ENCODE measurements at places on chromosomes 3 and 15.

DNA sequence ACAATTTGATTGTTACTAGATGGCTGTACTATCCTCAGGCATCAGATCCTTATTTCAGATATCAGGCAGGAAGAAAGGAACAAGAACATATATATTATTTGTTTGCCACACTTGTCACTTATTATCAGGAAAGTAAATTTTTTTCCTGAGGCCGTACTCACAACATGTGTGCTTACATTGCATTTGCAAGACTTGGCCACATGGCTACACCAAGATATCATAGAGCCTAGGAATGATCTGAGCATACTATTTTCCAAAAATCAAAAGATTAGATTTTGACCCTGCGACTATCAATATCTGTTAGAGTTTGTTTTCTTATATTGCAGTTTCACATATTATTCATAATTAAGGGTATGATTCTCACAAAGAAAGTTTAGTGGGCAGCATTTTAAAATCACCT, 426.2 kb upstream of the BCHE start:
- no peak for DNase-seq

- no peak for DNase-seq
Observed at GRCh38 chr15:60460931-60461330, 18.0 kb downstream of the ICE2 start.

GRCh38 chr3:73637042-73637441, 12.3 kb upstream of the PDZRN3 start:
- no peak for DNase-seq

DNA sequence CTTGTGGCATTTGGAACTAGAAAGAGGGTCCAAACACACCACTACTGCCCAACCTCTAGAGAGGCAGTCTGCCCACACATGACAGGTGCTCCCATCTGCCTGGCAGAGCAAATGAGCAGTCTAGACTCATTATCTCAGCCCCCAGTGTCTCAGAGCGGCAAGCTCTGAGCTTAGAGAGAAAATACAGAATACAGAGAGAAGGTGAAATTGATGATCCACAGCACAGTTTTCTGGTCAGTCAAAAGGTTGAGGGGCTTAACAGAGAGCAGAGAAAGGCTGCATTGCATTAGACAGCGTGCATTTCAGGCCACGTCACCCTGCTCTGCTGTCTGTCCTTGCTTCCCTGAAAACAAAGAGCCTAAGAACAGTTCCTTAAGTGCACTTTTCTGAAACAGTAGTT, 135.1 kb downstream of the KCNMB2 start:
- no peak for DNase-seq

- DNase-seq: no peak
Observed at GRCh38 chr15:71114887-71115566, at the start of gene THSD4. TSS of gene THSD4 (plus strand) at chr15:71115471.

- no peak for DNase-seq
Observed at GRCh38 chr3:170275832-170276231, 53.6 kb downstream of the PRKCI start.

- DNase-seq: no peak
Observed at GRCh38 chr3:128804017-128804810, 75.2 kb upstream of the ACAD9 start.

- DNase-seq: peak; percentile 8
Observed at GRCh38 chr15:61527836-61528580, 298.9 kb upstream of the RORA start.

DNA sequence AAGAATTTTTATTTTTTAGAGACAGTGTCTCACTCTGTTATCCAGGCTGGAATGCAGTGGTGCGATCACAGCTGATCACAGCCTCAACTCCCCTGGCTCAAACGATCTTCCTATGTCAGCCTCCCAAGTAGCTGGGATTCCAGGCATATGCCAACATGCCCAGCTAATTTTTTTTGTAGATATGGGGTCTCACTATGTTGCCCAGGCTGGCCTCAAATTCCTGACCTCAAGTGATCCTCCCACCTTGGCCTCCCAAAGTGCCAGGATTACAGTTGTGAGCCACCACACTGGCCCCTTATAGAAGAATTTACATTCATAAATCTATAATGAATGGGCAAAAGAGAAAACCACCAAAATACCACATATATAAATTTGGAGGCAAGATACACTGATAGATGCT, 15.2 kb downstream of the SENP7 start:
- DNase-seq: no peak

GRCh38 chr15:78212008-78212407, 22.4 kb downstream of the ACSBG1 start:
- DNase-seq: no peak

- DNase-seq: no peak
Observed at GRCh38 chr15:71373917-71374316, 258.6 kb downstream of the THSD4 start.

GRCh38 chr3:131739211-131739610, 236.4 kb upstream of the MRPL3 start:
- DNase-seq: no peak

DNA sequence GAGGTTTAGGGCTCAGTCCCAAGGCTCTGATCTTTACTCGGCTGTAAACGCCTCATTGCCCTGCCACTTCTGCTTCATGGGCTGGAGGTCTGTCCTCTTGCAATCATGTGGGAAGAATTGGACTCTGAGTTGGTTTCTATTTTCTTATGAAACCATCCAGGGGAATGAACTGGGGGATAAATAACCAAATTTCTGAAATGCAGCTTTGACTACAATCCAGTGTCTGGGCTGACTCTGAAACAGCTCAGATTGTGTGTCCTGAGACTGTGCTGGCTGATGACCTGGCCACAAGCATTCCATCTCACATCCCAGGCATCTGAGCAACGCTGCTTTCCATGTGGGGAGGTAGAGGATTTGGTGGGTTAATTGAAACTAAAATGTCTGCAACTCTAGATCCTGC, 71.0 kb upstream of the GALNT15 start:
- no peak for DNase-seq

DNA sequence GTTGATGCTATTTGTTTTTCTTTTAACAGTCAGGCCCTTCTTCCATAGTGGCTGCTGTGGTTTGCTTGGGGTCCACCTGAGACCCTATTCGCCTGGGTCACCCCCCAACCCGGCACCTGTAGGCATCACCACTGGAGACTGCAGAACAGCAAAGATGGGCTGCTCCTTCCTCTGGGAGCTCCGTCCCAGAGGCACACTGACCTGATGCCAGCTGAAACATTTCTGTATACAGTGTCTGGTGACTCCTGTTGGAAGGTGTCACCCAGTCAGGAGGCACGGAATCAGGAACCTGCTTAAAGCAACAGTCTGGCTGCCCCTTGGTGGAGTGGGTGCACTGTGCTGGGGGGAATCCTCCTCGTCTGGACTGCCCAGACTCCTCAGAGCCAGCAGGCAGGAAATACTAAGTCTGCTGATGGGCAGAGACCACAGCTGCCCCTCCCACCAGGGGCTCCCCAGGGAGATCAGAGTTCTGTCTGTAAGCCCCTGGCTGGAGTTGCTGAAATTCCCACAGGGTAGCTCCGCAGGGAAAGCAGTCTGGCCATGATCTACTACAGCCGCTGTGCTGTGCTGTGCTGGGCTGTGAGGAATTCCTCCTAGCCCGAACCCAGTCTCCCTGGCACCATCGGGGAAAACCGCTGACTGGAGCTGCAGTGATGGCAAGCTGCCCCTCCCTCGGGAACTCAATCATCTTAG, 248.2 kb downstream of the TBC1D5 start:
- DNase-seq: no peak

- no peak for DNase-seq
Observed at GRCh38 chr3:58691997-58692396, 25.4 kb upstream of the FAM3D start.

DNA sequence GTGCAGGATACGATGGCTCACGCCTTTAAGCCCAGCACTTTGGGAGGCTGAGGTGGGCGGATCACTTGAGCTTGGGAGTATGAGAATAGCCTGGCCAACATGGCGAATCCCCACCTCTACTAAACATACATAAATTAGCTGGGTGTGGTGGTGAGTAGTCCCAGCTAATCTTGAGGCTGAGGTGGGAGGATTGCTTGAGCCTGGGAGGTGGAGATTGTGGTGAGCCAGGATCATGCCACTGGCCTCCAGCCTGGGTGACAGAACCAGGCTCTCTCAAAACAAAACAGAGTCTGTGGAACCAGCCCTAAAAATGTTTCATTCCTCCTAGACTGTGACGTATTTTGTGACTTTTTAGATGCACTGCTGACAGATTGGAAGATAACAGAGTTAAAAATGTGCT, 34.3 kb upstream of the RAD51 start:
- DNase-seq: no peak

- no peak for DNase-seq
Observed at GRCh38 chr15:70610541-70610940, 152.8 kb downstream of the UACA start.

DNA sequence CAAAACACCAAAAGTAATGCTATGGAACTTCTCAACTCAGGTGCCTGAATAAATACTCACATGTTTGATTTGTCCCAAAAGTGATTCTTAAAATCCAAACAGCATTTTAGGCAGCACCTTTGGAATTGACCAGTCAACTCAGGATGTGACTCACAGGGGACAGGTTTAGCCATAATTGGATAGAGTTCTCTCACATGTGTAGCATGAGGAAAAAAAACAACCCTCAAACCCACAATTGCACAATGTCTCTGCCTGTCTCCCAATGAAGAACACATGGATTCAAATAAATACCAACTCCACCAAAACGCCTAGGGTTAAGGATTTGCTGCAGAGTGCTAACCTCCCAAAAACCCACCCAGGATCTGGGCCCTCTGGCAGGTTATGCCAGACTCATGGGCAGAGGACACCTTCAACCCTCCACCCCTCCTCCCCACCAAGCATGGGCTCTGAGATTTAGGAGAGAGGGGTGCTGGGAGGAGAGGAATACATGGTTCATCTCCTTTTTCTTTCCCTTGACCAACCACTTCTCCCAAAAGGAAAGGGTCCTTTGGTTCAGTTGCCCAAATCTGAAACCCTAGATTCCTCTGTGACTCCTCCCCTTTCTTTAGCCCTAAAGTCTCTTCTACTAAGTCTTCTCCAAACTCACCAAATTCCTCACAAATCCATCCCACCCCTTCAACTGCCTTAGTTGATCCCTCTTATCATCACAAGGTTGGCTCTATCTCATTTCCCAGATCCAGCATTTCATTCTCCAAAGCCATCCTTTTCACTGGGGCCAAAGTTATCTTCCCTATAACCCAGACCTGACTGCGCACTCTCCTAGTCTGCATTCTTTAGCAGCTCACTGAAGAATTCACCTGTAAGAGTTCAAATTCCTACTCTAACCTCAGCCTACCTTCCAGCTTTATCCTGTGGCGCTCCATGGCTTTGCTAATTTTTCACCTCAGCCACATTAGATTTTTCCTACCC, 7.7 kb downstream of the RYK start:
- DNase-seq: no peak

- DNase-seq: no peak
Observed at GRCh38 chr3:14274999-14275961, 96.7 kb downstream of the LSM3 start.

- no peak for DNase-seq
Observed at GRCh38 chr3:98972720-98973119, 71.2 kb upstream of the DCBLD2 start.

DNA sequence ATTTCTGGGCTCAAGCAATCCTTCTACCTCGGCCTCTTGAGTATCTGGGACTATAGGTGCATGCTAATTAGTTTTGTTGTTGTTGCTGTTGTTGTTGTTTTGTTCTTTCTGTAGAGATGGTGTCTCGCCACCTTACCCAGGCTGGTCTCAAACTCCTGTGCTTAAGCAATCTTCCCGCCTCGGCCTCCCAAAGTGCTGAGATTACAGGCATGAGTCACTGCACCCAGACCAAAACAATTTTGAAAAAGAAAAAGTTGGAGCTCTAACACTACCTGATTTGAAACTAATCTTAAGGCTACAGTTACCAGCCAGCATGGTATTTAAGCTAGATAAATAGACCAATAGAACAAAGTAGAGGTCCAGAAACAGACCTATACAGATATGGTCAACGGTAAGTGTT, 29.8 kb downstream of the KPNA1 start:
- DNase-seq: no peak

DNA sequence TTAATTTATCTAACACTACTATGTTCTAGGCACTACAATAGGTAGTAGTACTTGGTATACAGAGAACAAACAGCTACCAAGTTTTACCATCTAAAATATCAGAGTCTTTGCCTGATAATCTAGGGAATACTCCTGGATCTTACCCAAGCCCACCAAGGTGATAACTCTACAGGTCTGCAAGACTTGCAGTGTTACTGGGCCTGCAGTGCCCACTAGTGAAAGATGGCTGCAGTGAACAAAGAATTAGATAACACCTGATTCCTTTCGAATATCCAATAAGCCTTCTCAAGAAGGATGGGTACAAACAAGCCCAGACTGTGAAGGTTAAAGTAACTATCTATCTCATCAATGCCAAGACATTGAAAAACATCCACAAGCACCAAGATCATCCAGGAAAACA, 317.0 kb upstream of the DCBLD2 start:
- DNase-seq: no peak

GRCh38 chr15:73493922-73494321, 51.0 kb downstream of the REC114 start:
- no peak for DNase-seq

- no peak for DNase-seq
Observed at GRCh38 chr3:152836269-152836668, 1.3 kb downstream of the P2RY1 start.

GRCh38 chr3:108477511-108478147, 32.8 kb downstream of the MYH15 start:
- DNase-seq: peak; percentile 39

DNA sequence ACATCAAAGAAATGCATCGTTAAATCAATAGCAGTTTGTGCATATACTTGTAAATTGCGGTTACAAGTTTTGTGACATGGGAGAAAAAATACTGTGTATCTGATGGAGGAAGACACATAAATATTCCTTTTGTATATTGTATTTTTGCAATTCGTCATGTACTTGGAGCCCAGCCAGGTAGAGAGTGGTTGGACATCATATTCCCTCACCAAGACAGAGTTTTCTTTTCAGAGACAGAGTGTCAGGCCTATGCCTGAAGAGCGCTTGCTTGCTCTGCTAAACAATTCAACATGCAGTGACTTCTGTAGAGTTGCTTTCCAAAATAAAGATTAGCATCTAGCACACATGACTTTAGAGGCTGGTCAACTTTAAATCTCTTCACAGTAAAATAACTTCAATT, 24.8 kb upstream of the MEIS2 start:
- DNase-seq: no peak

GRCh38 chr3:143973259-143974021, 1.8 kb downstream of the DIPK2A start:
- no peak for DNase-seq

- DNase-seq: no peak
Observed at GRCh38 chr3:50584391-50584790, 15.1 kb downstream of the HEMK1 start.

- DNase-seq: no peak
Observed at GRCh38 chr3:15040844-15041243, 24.3 kb downstream of the MRPS25 start.

- DNase-seq: no peak
Observed at GRCh38 chr3:6249679-6250078, 611.2 kb upstream of the GRM7 start.

Data from NCI-H1092 (cell line).